HT1080 (cell line): ENCODE measurements at places on chromosomes 13 and 19. TPM values are rescaled to one million over a fixed set of nuclear protein-coding genes. Genes with fewer than 3 reads are reported as not detected.
A peak's percentile ranks its signal among the peaks of the same experiment; 100 is the strongest.

Gene ZNF132
- total RNA-seq: 3.5 and 4.3 TPM in 2 replicates

Gene DAND5
- total RNA-seq: 0.17 and 0.31 TPM in 2 replicates

Gene SIAH3
- total RNA-seq: 0.02 TPM in 1 of 2 replicates, not detected in the other

Gene CYP2A7
- not detected in 2 replicates for total RNA-seq

Gene NANOS2
- not detected in 2 replicates for total RNA-seq

Gene MEIS3
- total RNA-seq: 3.2 and 6.3 TPM in 2 replicates

Gene PSG7
- total RNA-seq: 0.06 TPM in 1 of 2 replicates, not detected in the other

Gene PROZ
- total RNA-seq: not detected in 2 replicates

Gene PIK3R2
- total RNA-seq: 17.5 and 21.1 TPM in 2 replicates

Gene TSSK6
- 1.1 and 1.4 TPM in 2 replicates for total RNA-seq

Gene EPSTI1
- 0.08 and 0.20 TPM in 2 replicates for total RNA-seq

Gene RCBTB2
- total RNA-seq: 2.0 and 2.6 TPM in 2 replicates

Gene PEPD
- total RNA-seq: 79.9 and 90.9 TPM in 2 replicates

Gene SLC25A15
- total RNA-seq: 61.7 and 66.3 TPM in 2 replicates

GRCh38 chr13:40388617-40389016, 277.8 kb downstream of the FOXO1 start:
- DNase-seq: peak; percentile 85

DNA sequence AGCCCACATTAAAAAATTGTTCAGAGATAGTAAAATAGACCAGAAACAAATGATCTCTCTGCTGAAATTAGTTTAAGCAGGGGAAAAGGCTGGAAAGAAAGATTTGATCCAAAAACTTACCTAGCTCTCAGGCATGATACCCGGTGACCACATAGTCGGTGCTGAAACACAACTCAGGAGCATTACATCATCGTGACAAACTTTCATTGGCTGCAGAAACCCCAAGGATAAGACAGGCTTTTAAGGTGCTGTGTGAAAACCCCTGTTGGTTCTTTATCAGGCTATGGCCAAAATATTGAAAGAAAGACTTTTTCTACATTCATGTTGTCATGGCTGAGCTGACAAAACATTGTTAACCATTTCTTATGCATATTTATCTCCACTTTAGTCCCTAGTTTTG, 171.7 kb upstream of the KLF12 start:
- DNase-seq: no peak

DNA sequence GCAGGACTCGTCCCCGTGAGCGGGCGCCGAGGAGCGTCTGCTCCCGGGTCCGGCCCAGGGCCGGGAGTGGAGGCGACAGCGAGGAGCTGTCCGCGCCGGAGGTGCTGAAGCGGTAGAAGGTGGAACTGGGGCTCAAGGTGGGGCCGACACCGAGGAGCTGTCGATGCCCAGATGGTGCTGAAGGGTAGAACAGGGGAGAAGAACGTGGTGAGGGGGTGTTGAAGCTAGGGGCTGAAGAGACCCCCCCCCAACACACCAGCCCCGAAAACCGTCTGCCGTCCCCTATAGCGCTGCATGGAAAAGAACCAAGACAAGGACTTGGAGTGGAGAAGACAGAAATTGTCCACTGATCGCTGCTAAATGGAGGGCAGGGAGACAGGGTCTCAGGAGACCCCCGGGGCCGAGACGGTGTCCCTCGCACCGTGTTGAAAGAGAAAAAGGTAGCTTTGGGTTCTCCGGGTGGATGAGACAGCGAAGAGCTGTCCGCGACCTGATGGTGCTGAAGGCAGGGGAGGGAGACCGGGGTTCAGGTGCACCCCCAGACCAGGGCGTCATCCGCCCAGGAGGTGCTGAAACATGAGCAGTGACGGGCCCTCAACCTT, 7.1 kb upstream of the PDE4C start:
- DNase-seq: peak; percentile 26

- DNase-seq: no peak
These were observed 3.5 kb downstream of the SSBP4 start for GRCh38 chr19:18422530-18423191.

- peak; percentile 8 for DNase-seq
These were observed 51.8 kb upstream of the ZNF681 start for GRCh38 chr19:23810496-23810895.

- no peak for DNase-seq
These were observed 44.2 kb upstream of the PSG2 start for GRCh38 chr19:43126720-43127119.

GRCh38 chr19:7928741-7929701, 3.1 kb upstream of the CTXN1 start:
- DNase-seq: peak; percentile 82

DNA sequence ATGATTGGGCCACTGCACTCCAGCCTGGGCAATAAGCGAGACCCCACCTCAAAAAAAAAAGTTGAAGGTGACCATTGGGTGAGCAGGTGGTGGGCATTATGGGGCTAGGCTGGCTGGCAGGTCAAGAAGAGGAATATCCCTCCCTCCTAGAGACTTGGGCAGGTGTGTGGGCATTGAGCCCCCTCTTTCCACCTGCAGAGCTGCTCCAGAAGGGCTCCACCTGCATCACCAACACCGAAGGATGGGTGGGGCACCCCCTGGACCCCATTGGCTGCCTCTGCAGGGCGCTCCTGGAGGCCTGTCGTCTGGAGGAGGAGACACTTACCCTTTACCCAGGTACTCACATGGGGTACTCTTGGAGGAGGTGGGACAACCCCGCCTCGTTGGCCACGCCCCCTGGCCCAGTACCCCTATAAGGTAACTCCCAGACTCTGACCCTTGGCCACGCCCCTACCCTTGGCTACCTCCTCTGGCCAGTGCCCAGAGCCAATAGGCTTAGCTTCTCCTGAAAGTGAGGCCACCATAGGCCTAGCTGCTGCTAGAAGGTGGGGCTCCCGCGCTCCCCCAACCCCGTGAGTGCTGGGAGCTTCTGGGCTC, 21.9 kb downstream of the ZSWIM4 start:
- DNase-seq: no peak

DNA sequence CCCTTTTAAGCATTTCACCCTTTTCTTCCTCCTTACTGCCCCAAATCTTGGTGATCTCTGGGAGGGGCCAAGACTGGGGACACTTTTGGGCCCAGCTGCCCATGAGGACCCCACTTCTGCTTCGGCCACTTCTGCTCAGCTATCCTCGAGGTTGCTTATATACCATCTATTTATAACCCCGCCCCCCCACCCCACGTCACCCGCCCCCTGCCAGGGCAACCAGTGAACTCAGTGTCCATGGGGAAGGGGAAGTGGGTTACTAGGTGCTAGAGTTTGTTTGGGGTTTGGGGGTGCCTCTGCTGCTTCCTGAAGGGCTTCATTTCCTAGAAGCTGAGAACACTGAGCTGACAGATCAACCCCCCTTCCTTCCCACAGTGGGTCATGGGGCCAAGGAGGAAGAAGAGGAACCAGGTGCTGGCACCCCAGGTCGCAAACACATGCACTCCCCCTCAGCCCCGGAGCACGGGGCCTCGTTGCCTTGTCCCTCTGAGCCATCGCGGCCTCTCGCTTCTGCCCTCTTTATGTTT, 6.1 kb upstream of the ADGRE5 start:
- no peak for DNase-seq

DNA sequence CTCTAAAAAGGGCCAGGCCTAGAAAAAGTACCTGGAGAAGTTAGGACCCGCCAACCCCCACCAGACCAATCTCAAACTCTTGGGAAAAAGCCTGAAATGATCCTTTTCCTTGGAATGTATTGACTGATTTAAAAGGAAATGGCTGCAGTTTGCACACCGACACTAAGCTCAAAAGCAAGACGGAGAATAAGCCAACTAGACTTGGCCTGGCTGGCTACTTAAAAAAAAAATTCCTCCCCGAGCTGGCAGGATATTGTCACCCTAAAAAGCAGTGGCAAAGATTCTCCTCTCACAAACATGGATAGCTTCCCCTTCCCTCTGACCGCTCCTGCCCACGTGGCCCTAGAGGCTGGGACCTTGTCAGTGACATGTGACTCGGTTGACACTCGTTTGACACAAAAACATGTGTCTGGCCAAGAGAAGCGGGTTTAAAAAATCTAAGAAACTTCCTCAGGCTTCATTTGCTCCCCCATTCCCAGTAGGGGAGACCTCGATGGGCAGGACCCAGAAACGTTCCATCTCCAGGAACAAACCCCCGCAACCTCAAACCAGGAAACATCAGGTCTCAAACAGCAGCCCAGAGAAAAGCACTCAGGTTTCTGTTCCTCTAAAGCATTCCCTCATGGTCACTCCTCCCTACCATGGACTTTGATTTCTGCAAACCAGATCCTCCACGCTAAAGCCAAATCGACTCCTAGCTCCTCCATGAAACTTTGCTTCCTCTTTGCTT, 1.3 kb downstream of the RFX1 start:
- DNase-seq: no peak

DNA sequence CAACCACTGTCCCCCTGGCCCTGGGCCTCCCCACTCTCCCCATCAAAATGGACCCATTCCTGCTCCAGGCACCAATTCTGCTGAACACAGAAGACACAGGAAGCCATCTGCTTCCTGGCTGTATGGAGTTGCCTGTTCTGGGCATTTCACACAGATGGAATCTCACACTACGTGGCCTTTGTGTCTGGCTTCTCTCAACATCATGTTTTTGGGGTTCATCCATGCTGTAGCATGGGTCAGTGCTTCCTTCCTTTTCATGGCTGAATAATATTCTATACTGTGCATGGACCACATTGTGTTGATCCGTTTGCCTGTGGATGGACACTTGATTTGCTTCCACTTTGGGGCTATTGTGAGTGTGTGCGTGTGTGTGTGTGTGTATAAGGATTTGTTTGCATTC, 15.0 kb upstream of the KLF2 start:
- DNase-seq: no peak

- DNase-seq: no peak
These were observed 110.7 kb upstream of the SPRY2 start for GRCh38 chr13:80451641-80452040.

DNA sequence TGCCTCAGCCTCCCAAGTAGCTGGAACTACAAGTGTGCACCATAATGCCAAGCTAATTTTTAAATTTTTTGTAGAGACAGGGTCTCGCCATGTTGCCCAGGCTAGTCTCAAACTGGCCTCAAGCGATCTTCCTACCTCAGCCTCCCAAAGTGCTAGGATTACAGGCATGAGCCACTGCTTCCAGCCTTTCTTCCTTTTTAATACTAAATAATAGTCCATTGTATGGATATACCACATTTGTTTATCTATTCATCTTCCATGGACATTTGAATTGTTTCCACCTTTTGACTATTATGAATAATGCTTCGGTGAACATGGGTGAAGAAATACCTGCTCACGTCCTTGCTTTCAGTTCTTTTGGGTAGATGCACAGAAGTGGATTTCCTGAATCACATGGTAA, 24.4 kb downstream of the GARRE1 start:
- no peak for DNase-seq

DNA sequence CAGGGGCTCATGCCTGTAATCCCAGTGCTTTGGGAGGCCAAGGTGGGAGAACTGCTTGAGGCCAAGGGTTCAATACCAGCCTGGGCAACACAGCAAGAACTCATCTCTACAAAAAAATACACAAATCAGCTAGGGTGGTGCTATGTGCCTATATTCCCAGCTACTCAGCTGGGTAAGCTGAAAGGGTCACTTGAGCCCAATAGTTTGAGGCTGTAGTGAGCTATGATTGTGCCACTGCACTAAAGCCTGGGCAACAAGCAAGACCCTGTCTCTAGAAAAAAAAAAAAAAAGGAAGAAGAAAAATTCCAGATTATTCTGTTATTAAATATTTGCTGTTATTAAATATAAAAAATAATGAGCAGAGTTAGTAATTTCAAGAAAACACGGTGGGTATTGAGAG, 131.1 kb downstream of the RGCC start:
- DNase-seq: no peak

GRCh38 chr19:44792281-44792680, 14.6 kb downstream of the CBLC start:
- no peak for DNase-seq

DNA sequence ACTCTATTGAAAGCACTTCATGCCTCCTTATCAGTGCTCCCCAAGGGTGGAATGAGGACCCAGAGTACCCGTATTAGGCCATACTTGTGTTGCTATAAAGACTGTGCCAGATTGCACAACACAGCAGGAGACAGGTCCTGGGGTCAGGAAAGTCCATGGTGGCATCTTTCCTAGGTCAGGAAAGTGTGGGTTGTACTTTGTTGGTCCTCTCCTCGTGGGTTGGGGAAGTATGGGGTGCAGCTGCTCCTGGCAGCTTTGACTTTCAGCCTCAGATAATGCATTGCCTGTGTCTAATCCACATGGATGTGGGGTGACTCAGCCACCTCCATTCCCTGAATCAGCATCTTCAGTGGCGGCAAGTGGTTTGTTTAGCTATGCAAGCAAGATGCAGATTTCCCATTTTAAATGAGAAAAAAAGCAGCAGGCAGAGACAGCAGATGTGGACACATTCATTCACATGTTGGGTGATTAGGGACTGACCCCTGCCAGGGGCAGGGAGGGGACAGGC, 8.4 kb upstream of the CYP2B6 start:
- DNase-seq: no peak

DNA sequence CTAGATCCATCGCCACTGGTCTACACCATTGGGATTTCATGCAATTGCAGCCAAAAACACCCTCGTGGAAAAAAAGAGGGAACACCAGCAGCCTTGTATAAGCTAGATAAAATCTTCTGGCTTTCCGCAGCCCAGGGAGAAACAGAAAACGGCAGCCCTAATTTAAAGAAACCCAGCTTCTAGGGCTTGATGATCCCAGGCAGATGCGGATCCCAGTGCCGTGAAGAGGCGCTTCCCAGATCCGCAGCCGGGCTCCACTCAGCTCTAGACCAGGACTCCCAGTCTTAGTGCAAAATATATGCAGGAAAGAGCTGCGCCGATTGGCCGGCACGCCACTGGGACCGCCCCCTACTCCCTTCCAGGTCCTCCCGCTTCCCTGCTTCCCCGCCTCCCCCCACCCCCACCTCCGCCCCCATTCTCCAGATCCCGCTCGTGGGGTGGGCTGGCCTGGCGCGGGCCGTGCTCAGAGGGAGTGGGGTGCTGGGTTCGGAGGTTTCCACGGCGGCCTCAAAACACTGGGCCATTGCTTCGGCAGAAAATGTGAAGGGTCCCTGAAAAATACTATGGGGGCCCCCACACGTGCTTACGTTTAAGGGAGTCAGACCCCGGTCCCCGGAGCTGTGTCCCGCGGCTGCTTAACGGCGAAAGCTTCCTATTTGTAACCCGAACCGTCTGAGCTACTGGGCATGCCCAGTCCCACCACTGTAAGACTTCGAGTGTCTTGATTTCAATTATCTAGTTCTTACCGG, 63.1 kb downstream of the SERP2 start:
- peak; percentile 95 for DNase-seq
